ENCODE measurements at places on chromosomes 5 and 9.

DNA sequence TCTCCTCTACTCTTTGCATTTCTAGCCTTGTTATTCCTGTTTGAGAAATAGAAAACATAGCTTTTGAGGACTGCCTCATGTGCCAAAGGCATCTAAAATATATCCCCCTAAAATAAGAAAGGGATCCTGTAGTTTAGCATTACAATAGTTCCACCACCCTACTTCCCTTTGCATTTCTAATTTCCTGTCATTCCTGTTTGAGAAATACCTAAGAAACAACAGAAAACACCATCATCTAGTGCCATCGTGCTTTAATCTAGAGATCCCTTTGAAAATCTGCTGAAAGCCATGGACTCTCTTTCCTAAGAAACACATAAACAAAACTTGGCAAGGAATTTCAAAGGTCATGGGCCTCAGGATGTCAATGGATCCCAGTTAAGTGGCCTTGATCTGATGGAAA is 7.5 kb downstream of the CLK4 start:
- no peak for DNase-seq

DNA sequence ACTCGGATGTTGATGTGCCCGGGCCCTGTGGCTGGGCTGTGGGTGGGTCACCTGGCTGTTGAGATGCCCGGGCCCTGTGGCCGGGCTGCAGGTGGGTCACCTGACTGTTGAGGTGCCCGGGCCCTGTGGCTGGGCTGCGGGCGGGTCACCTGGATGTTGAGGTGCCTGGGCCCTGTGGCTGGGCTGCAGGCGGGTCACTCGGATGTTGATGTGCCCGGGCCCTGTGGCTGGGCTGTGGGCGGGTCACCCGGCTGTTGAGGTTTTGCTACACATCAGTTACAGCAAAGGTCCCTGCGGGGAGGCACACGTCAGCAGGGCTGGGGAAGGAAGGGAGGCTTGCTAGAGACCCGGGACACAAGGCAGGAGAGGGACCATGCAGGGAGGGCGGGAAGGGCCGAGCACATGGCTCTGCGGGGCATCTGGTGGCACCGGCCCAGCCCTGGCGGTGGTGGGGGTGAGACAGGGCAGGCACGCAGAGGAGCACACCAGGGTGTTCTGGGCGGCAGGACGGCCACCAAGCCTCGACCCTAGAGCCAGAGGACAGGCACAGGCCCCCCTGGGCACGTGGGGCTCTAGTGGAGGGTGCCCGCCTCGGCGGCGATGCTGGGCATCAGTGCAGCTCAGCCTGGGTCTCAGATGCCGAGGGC is 35.4 kb downstream of the PNPLA7 start:
- DNase-seq: no peak

DNA sequence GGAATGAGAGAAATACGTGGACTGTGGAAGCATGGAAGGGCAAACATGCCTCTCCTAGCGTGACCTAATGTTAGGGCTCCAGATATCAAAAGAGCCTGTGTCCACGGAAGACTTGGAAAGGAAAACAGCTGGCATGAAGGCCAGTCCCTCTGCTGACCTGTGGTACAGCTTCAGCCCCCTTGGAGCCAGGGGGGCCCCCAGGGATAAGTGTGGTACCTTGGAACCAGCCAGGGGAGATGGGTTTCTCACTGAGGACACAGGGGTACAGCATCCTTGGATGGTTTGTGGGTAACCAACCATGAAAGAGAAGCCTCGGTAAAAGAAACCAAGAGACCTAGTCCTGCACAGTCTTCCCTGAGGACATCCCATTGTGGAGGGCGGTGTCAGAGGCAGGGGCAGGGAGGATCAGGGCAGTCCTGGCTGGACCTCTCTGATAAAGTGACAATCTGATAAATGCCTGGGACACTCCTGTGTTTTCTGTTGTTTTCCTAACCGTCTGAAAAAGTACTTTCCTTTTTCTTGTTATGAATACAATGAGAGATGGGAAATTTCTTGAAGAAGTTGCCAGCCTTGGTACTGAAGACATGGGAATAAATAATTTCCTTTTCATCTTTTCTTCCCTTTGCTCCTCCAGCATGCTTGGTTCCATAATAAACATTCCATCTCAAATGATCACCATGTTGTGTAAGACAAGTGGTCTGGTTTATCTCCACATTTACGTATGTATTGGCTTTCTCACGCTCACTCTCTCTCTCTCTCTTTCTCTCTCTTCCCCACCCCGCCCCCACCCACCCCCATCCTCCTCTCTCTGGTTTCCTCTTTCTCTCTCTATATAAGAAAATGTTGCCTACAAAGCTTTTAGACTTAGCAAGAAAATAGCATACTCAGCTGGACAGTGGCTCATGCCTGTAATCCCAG is 102.1 kb downstream of the SUSD1 start:
- peak; percentile 47 for DNase-seq

DNA sequence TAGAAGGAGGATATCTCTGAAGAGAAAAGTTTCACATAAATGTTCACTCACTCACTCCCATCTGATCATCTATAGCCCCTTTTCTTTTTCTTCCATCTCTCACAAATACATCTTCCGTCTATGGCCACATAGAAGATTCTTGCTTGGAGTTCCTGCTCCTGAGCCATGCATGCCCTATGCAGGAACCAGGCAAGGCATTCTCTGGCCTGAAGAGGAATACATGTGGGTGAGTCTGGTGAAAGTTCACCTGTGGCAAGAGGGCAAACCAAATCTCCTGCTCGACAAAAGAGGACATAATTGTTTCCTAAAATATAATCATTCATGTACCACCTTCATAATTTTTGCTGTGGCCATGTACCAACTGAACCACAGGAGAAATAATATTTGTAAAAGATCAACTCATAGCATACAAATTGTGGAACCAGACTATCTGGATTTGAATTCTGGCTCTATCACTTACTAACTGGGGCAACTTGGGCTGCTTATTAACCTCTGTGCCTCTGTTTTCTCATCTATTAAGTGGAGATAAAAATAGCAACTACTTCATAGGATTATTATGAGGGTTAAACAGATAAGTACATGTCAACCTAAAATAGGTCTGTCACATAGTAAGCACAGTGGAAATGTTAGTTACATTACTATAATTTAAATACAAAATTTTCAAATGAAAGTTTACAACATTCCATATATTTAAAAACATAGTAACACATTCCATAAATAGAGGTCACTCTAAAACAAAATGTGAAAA is 121.2 kb upstream of the NFIB start:
- DNase-seq: no peak

DNA sequence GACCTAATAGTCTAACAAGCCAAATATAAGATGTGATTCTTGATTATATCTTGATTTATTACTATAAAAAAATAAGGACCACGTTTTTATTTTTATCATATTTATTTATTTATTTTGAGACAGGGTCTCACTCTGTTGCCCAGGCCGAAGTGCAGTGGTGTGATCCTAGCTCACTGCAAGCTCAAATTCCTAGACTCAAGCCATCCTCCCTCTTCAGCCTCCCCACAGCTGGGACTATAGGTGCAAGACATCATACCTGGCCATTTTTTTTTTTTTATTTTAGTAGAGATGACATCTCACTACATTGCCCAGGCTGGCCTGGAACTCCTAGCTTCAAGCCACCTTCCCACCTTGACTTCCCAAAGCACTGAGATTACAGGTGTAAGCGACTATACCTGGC is 61.0 kb upstream of the LARP1 start:
- no peak for DNase-seq

- DNase-seq: no peak
These were observed 17.3 kb upstream of the ZNF622 start for GRCh38 chr5:16482891-16483290.

- DNase-seq: no peak
These were observed 15.6 kb downstream of the PLEKHG4B start for GRCh38 chr5:107526-107925.

- no peak for DNase-seq
These were observed at the start of gene MARCHF11 for GRCh38 chr5:16179511-16179935. Gene MARCHF11 (minus strand): TSS chr5:16179791. CDS start chr5:16179575, 216 bp downstream.

DNA sequence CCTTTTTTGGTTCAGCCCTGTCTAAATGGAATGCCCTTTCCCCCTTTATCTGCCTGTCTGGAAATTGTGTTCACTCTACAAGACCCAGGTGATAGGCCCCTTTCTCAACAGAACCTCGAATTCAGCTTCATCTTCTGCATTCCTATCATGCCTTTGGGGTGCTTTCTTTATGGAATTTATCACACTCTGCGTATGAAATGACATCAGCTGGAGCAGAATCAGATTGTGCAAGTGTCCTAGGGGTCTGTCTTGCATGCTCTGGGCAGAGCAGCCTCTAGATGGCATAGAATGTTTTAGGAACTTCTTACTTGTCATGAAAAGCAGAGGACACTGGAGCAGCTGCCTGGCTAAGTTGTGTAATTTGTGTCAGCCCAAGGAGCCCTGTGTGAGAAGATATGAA is 84.9 kb downstream of the ISL1 start:
- no peak for DNase-seq

GRCh38 chr5:148979083-148979723 is 83.7 kb downstream of the SH3TC2 start:
- no peak for DNase-seq

- no peak for DNase-seq
These were observed 51.9 kb downstream of the OSTF1 start for GRCh38 chr9:75140261-75140660.

- no peak for DNase-seq
These were observed 5.8 kb downstream of the TAS2R1 start for GRCh38 chr5:9624196-9624947.

- DNase-seq: no peak
These were observed 35.7 kb upstream of the LURAP1L start for GRCh38 chr9:12739014-12739652.

- DNase-seq: no peak
These were observed 46.8 kb downstream of the ITGA2 start for GRCh38 chr5:53035868-53036381.

GRCh38 chr5:78837836-78838235 is 147.3 kb downstream of the ARSB start:
- DNase-seq: no peak

- peak; percentile 76 for DNase-seq
These were observed 6.7 kb downstream of the SUSD3 start for GRCh38 chr9:93065135-93065720.

- peak; percentile 73 for DNase-seq
These were observed 963 bp upstream of the HTR1A start for GRCh38 chr5:63963080-63963735.

DNA sequence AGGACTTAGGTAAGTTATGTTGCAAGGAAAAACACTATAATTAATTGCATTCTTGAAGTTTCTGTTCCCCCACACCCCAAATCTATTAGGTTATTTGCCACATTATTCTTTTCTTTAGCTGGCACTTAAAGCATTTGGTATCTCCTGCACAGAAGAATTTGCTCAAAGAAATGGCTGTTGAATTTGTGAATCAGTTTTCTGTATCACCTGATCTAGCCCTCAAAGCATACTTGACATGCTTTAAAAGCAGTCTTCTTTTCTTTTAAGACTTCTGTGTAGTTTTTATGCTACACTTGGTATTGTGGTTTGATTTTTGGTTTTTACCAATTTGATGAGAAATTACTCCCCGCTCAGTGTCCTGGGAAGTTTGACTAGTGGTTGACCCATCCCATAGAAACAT is 69.1 kb downstream of the RIC1 start:
- no peak for DNase-seq

GRCh38 chr5:39928709-39929108 is 503.9 kb upstream of the DAB2 start:
- DNase-seq: no peak
